ENCODE measurements at places on chromosomes 3 and 15.

- DNase-seq, result no peak
Measured at GRCh38 chr3:23440416-23441294, 237.5 kb downstream of the UBE2E2 start.

DNA sequence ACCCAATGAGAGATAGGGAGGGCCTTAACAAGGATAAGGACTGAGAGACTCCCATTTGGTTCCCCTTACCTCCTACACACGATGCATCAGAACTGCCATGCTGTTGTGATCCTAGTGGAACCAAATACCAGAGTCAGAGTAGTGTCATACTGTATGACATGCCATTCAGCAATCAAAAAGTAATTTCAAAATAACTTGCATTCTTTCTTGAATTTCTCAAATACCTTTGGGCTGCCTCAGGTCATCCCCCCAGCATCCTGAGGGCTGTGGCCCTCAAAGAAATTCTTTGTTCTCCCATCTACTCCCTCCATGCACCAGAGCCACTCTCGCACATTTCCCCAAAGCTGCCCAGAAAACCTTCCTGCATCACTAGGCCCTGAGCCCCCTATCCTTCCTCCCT, 68.9 kb upstream of the PPP2R3A start:
- DNase-seq, result no peak

- DNase-seq, result no peak
Measured at GRCh38 chr3:14672588-14672987, 2.4 kb upstream of the C3orf20 start.

DNA sequence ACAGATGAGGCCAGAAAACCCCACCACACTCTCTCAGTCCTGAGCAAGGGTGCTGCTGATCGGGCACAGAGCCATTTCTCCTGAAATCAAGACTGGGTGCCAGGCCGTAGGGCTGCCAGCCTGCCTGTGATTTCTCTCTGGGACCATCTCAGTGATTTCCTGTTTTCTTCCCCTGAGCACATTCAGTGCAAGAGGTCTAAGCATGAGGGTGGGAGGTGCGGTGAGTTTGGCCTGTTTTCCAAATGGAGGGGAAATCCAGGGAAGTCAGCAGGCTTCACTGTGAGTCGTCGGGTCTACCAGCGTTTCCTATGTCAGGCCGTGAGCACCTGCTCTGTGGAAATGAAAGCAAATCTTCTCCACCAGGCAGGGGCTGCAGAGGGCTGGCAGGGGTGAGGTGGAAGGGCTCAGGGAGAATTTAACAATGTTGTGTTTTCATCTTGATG, 82.3 kb downstream of the ST6GAL1 start:
- DNase-seq, result peak; percentile 82

DNA sequence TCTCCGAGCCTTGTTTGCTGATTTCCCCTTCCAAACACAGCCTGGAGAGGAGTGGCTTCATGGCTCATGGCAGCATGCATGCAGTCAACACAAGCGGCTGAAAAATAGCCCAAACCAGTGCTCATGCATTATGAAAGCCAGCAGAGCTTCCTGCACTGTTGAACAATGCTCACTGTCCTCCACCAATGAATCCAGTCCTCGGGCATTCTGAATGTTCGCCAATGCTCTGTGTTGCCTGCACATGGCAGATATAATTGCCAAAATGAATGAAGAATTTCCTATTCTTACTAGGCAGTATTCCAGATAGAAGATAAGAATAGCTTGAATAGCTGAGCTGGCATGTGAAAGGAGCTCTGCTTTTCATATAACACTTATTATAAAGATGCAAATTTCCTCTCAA, 252.7 kb downstream of the ROBO1 start:
- DNase-seq, result no peak

DNA sequence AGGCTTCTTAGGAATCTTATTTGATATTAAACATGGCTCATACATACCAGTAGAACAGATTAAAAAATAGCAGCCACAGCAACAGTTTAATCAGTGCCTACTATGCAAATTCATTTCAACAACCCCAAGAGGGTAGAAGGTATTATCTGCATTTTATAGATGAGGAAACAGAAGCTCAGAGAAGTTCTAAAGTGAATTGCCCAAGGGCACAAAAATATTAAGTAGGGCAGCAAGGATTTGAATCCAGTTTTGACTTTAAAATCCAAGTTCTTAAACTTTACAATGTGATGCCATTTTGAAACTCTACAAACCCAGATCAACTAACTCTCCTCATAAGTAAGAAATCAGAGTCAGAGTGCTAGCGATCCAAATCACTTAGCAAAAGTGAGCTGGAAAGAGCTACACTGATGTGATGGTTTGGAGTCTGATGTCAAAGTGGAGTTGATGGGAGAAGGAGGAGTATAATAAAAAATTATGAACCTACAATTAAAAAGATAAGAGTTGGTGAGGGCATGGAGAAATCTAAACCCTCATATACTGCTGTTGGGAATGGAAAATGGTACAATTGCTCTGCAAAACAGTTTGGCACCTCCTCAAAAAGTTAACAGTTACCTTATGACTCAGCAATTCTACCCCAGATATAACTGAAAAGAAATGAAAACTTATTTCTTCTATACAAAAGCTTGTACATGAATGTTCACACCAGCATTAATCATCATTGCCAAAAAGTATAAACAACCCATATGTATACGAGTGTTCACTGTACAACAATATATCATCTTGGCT, 51.0 kb upstream of the PLXND1 start:
- DNase-seq, result no peak

GRCh38 chr15:77564938-77565337, 67.8 kb downstream of the LINGO1 start:
- no peak for DNase-seq

Measured in B cell (primary cell).